Daoy (cell line): ENCODE measurements at places on chromosomes 11 and 22. TPM values are rescaled to one million over a fixed set of nuclear protein-coding genes. Genes with fewer than 3 reads are reported as not detected.

DNA sequence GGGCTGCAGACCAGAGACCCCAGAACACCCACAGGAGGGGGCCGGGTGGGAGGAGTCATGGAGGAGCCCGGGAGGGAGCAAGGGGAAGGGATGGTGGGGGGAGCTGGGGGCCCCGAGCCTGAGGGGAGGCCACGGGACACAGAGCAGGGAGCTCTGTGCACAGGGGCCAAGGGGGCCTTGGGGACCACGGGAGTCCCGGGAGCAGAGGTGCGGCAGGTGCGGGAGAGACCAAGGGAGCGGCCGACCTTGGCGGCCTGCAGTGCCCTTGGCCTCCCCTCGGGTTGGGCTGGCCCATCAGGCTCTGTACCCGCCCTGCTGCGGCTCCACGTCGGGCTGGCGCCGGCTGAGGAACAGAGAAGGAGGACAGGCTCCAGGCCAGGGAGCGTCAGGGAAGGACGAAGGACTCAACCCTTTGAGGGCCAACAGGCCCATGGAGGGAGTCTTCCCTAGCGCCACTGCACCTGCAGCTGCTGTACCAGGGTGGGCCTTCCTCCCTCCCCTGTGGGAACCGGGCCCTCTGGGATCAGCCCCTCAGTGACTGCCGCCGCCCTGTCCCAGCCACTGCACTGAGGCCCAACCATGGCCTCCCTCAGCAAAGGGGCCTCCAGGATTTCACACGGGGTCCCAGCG is 17.8 kb upstream of the BRSK2 start:
- no peak for DNase-seq

DNA sequence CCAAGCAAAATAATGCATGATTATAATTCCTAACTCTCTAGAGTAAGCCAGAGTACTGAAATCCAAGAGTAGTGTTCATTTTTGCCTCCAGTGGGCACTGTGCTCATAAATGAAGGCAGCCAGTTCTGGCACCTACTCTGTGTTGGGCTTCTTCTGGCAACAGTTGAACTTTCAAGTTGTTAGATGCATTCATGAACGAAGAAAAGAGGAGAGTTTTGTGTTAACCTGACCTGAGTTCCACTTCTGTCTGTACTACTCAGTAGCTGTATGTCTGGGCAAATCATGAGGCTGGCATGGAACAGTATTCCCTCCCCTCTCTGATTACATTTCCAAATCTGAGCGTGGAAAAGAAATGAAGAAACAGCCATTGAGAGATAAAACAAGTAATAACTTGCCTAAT is 20.3 kb upstream of the TENM4 start:
- peak; percentile 26 for DNase-seq

DNA sequence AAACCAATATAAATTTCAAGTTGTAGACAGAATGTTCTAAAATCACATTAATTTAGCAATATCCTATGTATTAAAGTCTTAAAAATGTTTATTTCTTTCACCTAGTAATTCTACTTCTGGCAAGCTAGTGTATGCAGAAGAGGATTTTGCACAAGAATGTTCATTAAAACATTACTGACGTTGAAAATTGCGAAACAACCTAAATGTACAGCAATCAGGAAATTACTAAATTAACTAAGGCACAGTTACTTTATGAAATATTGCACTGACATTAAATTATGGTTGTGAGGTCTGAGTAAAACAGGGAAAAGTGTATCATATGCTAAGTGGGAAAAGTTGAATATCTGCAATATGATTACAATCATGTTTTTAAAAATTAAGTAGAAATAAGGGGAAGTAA is 4.1 kb downstream of the SLC36A4 start:
- DNase-seq: no peak

The TRIM66 gene
- total RNA-seq: 2.6 and 3.7 TPM in 2 replicates

The BATF2 gene
- 0.51 TPM in 1 of 2 replicates, not detected in the other for total RNA-seq

DNA sequence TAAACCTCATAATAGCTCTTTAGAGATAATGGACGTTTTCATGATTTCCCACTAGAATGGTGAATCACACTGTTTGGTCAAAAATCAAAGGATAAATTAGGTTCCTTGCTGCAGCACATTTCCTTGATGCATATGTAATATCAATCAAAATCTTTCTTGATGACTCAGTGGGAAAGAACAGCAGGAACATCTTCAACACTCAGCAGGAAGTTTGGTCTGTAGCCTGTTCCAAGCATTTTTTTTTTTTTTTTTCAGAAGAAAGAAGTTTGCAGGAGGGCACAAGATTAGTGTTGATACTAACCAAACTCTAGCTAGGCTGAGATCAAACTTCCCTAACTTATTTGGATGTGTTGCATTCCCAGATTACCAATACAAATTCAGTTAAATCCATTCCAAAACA is 1529.8 kb downstream of the FAM181B start:
- no peak for DNase-seq
